Spinal cord (tissue), 10 donors: ENCODE measurements at places on chromosomes 2 and 18. TPM values are rescaled to one million over a fixed set of nuclear protein-coding genes. Genes with fewer than 3 reads are reported as not detected.

DNA sequence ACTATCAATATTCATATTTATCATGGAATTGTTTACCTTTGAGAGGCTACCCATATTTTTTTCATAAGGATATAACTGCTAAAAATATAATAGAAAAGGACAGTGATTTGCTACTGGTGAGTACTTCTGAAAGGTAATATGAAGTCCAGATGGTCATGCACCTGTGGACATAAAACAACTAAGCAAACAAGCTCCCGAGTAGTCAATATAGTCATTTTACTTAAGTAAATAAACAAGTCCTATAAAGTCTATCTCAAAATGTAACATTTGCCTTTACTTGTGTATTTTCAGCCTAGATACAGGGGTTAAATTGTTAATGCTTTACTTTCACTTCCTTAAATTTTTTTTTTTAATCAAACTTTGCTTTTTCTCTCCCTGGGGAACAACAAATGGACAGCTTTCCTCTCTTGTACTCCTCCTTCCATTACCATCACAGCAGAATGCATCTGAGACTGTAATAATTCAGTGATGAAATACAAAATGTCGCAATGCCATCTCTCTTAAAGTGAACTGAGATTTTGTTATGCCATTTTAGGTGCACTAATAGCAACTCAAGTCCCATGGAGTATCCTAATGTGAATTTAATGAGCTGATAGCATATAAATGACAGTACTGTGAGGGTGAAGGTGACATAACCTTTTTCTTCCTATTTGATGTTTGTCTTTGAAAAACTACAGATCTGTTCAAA lies 1325.4 kb upstream of the ZEB2 start:
- H3K27me3 ChIP-seq, result no peaks in the 10 kb centered on the region
- no peaks in the 10 kb centered on the region for H3K36me3 ChIP-seq
- no peak overlapping the region for H3K4me3 ChIP-seq
- H3K27ac ChIP-seq, result no peak overlapping the region
- DNase-seq, result no peak

Gene RBM43
- polyA plus RNA-seq, result 6.0 TPM

- H3K4me3 ChIP-seq, result no peak overlapping the region
- no peak overlapping the region for H3K27ac ChIP-seq
- H3K4me1 ChIP-seq, result no peaks in the 10 kb centered on the region
- H3K36me3 ChIP-seq, result no peaks in the 10 kb centered on the region
Measured at GRCh38 chr18:65661391-65661790, 89.4 kb upstream of the CDH7 start.

DNA sequence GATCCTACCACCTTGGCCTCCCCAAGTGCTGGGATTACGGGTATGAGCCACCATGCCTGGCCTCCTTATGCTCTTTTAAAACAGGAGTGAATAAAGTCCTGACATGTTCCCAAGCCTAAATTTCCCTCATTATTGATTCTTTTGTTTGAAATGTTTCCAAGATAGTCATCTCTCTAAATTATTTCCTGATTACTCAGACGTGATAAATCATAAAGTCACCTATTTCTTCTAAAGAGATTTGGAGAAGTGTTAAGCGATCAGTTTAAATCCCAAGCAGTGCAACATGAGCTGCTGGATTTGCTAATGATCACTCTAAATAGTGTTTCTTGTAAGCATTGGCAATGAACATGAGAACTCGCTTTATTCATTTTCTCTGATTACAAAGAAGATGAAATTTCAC lies 51.8 kb downstream of the PMAIP1 start:
- no peak for DNase-seq
- H3K27me3 ChIP-seq, result no peaks in the 10 kb centered on the region
- no peaks in the 10 kb centered on the region for H3K4me1 ChIP-seq
- no peak overlapping the region for H3K4me3 ChIP-seq
- no peak overlapping the region for H3K27ac ChIP-seq

GRCh38 chr18:3263132-3263700 lies 1.3 kb downstream of the MYL12B start:
- H3K4me3 ChIP-seq, result peak overlapping the region; percentile 92
- peak overlapping the region; percentile 30 for H3K27ac ChIP-seq
- H3K27me3 ChIP-seq, result no peaks in the 10 kb centered on the region
- H3K36me3 ChIP-seq, result no peaks in the 10 kb centered on the region

- H3K4me1 ChIP-seq, result no peaks in the 10 kb centered on the region
- H3K27me3 ChIP-seq, result no peaks in the 10 kb centered on the region
- H3K4me3 ChIP-seq, result no peak overlapping the region
- peaks cover 37% of the 10 kb centered on the region for H3K36me3 ChIP-seq
- no peak overlapping the region for H3K27ac ChIP-seq
- DNase-seq, result no peak
Measured at GRCh38 chr2:101037161-101037755, 35.2 kb downstream of the RPL31 start.

Gene NCKAP5
- polyA plus RNA-seq, result 12.6 TPM

Gene MPP4
- polyA plus RNA-seq, result 0.33 TPM
